Fibroblast of the conjunctiva (primary cell): ENCODE measurements at places on chromosomes 11 and 22.

DNA sequence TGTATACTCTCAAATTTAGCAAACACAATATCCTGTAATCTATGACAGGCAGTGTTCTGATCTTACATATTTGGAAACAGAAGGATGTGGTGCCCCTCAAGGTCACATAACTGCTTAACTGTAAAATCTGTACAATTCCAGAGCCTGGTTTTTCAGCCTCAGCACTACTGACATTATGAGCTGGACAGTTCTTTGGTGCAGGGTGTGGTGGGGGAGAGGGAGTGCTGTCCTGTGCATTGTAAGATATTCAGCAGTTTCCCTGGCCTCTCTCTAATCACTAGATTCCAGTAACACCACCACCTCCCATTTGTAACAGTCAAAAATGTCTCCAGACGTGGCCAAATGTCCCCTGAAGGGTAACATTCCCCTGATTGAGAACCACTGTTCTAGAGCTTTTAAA is 1.8 kb upstream of the OR5B21 start:
- DNase-seq: no peak

- DNase-seq: peak; percentile 60
Measured at GRCh38 chr11:35615921-35616900, 2.0 kb upstream of the FJX1 start.

GRCh38 chr11:33540946-33541915 is 159.4 kb downstream of the C11orf91 start:
- DNase-seq: no peak

GRCh38 chr11:113850188-113850587 is 25.2 kb downstream of the USP28 start:
- DNase-seq: no peak

DNA sequence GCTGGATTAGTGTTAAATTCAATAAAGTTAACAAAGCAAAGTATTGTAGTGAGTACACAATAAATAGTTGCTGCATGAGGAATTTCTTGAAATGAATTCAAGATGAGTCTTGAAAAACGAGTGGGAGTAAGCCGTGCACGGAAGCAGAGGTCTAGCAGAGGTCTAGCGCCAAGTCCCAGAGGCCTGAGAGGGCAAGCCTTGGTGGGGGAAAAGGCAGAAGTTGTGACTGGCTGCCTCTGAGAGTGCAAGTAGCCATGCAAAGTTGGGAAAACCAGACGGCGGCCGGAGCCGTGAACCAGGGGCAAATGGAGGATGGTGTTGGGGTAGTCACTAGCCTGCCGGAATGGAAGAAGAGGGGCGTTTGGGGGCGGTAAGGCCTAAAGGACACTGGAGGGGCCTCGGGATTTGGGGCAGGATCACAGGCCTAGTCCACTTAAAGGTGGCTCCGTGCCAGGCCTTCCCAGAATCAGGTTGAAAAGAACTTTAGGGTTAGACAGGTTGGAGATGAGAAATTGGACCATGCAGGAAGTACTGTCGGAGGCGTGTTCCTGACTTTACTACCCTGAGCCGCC is 379 bp upstream of the SLC3A2 start:
- DNase-seq: peak; percentile 77

DNA sequence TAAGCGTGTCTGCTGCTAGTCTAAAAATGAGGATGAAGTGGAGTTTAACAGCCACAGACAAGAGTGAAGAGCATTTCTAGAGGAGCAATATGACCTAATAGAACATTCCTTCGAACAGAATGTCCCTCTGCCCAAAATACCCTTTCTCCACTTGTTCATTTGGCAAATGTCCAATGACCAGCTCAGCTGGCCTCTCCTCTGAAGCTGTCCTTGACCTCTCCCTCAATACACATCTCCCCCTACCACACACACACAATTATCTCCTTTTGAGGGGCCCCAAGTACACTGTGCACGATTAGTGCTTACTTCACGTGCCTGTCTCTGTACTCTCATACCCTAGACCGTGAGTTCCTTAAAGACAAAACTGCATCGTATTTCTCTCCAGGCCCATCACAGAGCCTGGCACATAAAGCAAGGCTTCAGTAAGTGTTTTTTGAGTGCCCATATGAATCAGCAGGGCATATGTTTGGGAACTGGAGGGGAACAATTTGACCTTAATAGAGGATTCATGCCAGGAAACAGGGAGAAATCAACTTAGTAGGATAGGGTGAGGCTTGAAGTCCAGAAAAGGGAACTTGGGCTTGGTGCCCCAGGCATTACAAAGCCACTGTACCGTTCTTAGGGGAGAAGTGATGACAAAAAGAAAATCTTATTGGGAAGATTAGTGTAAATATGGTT is 18.1 kb upstream of the NCAM1 start:
- no peak for DNase-seq

- no peak for DNase-seq
Measured at GRCh38 chr11:29208117-29208516, 808.7 kb downstream of the KCNA4 start.

- no peak for DNase-seq
Measured at GRCh38 chr11:48210052-48210451, 6.6 kb upstream of the OR4B1 start.

DNA sequence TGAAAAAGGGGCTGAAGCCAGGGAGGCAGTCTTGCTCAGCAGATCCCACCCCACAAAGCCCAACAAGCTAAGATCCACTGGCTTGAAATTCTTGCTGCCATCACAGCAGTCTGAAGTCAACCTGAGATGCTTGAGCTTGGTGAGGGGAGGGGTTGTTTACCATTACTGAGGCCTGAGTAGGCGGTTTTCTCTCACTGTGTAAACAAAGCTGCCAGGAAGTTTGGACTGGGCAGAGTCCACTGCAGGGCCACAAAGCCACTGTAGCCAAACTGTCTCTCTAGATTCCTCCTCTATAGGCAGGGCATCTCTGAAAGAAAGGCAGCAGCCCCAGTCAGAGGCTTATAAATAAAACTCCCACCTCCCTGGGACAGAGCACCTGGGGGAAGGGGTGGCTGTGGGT is 746.1 kb upstream of the LRRC4C start:
- DNase-seq: no peak

GRCh38 chr11:118230088-118230487 is 5.3 kb upstream of the JAML start:
- DNase-seq: no peak

DNA sequence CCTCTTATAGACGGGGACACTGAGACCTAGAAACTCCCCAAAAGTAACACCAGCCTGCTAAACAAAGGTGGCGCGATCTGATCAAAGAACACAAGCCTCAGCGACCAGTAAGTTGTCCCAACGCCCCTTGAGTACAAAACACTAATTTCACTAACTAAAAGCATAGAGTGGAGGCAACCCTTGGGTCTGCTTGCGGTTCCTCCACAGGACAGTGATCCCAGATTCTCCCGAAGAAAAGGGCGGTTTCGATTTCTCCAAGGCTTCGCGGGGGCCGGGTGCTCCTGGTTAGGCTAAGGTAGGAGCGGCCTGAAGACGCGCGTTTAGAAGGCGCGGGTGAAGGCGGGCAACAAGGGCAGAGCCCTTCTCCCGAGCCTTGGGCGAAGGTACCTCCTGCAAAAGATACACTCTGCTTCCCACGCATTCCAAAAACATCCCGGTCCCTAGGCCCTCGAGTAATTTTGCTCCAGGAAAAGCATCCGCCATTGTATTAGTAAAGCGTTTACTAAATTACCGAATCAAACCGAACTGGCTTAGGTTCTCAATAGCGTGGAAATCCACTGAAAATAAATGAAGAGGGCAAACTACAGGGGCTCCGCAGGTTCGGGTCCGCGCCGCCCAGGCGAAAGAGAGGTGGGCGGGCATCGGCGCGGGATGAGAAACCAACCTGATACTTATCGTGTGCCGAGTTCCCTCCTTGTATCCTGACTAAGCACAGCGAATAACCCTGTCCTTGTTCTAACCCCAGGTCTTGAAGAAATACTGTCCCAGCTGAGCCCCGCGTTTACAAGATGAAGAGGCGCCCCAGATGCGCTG is 2.0 kb downstream of the WT1 start:
- no peak for DNase-seq

DNA sequence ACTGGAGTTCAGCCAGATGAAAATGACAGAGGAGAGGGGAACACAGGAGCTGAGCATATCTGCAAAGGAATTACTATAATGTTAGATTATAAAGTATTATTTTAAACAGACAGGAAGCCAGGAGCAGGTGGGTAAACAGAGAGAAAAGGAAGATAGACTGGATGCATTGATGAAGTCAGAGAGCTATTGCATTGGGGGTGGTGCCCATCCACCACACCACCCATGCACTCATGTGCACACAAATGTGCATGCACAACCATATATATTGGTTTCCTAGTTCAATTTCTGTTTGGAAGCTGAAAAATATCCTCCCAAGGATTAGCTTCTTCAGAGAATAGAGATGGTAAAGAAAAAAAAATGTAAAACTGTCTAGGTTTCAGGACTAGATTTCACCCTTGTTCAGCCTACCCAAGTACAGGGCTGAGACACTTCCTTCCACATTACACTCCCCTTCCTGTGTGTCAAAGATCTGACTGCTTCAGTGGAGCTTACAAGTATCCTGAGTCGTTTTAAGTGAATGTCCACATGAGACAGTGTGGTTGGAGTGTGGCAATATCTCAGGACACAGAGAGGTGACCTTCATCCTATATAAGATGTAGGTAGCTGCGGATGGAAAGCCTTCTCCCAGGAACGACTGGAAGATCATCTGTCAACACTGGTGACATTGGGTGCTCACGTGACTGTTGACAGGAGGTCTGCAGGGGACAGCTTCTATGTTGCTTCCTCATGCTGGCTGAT is 12.2 kb upstream of the SMPD1 start:
- DNase-seq: no peak

DNA sequence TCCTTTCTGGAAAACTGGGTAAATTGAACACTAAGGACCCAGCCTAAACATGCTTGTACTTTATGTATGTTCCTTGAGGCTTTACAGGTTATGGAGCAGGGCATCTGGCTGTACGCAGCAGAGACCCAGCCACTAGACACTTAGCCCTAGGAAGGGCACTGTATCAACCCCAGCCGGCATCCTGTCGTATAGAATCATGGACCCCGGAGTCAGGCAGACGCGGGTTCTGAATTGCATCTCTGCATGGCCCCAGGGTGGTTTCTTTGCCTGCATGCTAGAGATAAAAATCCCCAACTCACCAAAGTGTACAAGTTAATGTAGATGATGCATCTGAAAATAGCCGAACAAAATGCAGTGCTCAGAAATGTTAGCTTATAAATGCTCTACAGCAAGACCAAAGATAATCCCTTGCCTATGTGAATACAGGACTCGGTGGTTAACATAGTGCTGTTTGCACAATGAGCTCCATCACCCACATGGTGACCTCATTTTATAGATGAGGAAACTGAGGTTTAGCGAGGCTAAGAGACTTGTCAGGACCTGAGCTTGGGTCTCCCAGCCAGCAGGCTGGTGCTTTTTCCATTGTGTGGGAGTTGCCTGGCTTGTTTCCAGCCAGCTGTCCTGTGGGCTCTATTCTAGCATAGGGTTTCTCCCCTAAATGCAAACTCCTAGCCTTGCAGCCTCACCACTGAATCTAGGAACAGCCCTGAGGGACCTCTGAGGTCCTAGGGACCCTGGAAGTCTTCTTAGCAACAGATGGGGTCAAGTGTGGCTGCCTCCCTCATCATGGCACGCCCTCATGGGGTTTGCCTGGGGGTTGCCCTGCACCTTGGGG is 7.3 kb downstream of the CD6 start:
- DNase-seq: no peak

- no peak for DNase-seq
Measured at GRCh38 chr11:62487738-62488551, 58.7 kb downstream of the AHNAK start.
